ENCODE measurements at places on chromosomes 2 and 18. TPM values are rescaled to one million over a fixed set of nuclear protein-coding genes. Genes with fewer than 3 reads are reported as not detected.

Gene GALNT5
- 0.08 TPM for polyA plus RNA-seq

Gene POTEE
- polyA plus RNA-seq: not detected

Gene FBXO36
- 6.8 TPM for polyA plus RNA-seq

Gene ERFE
- 2.9 TPM for polyA plus RNA-seq

Gene XDH
- polyA plus RNA-seq: 0.03 TPM

Gene EFR3B
- 47.6 TPM for polyA plus RNA-seq

Gene GLI2
- 9.9 TPM for polyA plus RNA-seq

Gene AP1S3
- 10.0 TPM for polyA plus RNA-seq

Gene CTAGE1
- polyA plus RNA-seq: not detected

Gene HOXD11
- 0.51 TPM for polyA plus RNA-seq

Gene UGT1A8
- polyA plus RNA-seq: not detected

Gene ALK
- polyA plus RNA-seq: 16.7 TPM

Gene GAD1
- polyA plus RNA-seq: 74.8 TPM

Gene UGT1A3
- not detected for polyA plus RNA-seq

Gene LYPD6
- 44.8 TPM for polyA plus RNA-seq

Gene POTEF
- polyA plus RNA-seq: 0.55 TPM

Gene NETO1
- polyA plus RNA-seq: 25.3 TPM

Gene MEIS1
- 118 TPM for polyA plus RNA-seq

Gene RGPD3
- polyA plus RNA-seq: 0.20 TPM

Gene CYRIA
- polyA plus RNA-seq: 44.8 TPM

Gene RAPH1
- polyA plus RNA-seq: 23.2 TPM

Gene PIGN
- 10.9 TPM for polyA plus RNA-seq

Gene TUBA4B
- polyA plus RNA-seq: 0.39 TPM

Gene PCBP1
- polyA plus RNA-seq: 251 TPM

Gene ASXL3
- polyA plus RNA-seq: 17.4 TPM

Gene SH3RF3
- polyA plus RNA-seq: 10.4 TPM

Gene TSPYL6
- polyA plus RNA-seq: 0.50 TPM

Gene CHCHD5
- 29.1 TPM for polyA plus RNA-seq

Gene PSMD1
- polyA plus RNA-seq: 101 TPM

Gene RASGRP3
- polyA plus RNA-seq: 13.2 TPM

Measured in spinal cord (tissue), 10 donors.